ENCODE measurements at places on chromosomes 4 and X.

DNA sequence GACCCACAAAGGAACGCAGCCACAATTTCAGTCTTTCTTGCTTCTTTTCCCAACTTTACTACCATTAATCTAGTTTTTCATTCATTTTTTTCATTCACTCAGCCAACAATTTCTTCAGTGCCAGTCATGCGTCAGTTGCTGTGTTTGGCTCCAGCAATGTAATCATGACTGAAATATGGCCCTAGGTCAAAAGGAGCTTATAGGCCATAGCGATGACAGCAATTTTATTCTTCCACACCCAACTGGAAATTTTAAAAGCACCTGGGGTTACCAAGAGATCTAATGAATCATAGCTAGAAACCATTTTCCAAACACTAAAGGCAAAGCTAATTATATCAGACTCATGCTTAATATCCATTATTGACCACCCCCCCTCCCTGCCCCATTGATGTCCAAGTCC lies 29.8 kb upstream of the C1QTNF7 start:
- peaks cover 3% of the 10 kb centered on the region for H3K27me3 ChIP-seq
- no peaks in the 10 kb centered on the region for H3K4me1 ChIP-seq
- H3K4me3 ChIP-seq, result no peak overlapping the region
- no peaks in the 10 kb centered on the region for H3K36me3 ChIP-seq
- DNase-seq, result no peak

DNA sequence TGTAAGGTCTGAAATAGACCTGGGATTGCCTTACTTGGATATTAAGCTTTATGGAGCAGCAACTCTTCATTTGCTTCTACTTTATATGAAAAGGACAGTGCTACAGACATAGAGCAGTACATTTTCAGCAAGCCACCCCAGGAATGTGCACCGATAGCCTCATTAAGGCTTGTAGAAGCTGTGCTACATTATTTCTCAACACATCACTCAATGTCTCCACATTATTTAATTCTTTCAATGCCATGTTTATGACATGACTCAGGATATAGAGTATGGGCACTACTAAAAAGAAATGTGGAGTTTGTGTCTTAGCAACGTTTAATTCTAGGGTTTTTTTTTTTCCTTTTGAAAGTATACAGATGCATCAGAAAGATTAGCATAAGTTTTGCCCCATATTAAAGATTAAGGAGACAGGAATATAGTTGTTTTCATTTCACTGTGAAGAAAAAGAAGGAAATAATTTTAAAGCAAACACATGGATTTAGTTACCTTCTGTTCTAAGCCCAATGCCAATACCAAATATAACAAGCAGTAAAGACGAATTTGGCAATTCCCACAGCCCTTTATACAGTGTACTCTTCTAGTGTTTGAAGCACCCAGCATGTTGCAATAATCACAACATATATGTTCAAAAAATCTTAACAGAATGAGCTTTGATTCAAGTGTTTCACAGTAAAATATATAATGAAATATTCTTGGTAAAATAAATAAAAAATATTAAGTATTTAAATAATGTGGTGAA lies 2140.1 kb upstream of the AGA start:
- H3K36me3 ChIP-seq, result no peaks in the 10 kb centered on the region
- DNase-seq, result no peak
- no peaks in the 10 kb centered on the region for H3K4me1 ChIP-seq
- H3K4me3 ChIP-seq, result no peak overlapping the region
- no peaks in the 10 kb centered on the region for H3K27me3 ChIP-seq
- H3K27ac ChIP-seq, result no peak overlapping the region

DNA sequence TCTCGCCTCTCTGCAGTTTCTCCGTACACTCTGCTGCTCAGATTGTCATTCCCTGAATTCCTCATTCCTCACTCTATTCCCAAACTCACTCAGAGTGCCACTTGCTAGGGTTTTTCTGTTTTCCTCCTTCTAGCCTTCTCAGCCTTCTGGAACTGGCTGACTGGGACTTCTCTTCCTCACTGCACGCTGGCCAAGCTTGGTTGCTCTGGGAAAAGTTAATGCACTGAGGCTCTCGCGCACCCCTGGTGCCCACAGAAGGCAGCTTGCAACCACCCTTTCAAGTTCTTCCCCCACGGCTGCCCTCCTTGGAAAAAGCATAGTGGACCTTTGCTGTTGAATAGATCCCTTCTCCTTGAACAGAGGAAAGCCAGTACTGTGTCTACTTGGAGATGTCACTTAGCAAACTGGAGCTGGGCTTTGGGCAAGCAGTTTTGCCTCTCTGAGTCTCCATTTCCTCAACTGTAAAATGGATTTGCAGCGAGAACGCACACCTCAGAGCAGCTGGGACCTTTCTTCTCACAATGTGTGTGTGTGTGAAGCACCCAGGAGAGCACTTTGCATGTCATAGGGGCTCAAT lies 6.0 kb upstream of the CCKAR start:
- peaks cover 5% of the 10 kb centered on the region for H3K4me1 ChIP-seq
- no peaks in the 10 kb centered on the region for H3K36me3 ChIP-seq
- DNase-seq, result no peak
- no peak overlapping the region for H3K27ac ChIP-seq
- H3K27me3 ChIP-seq, result peaks cover 41% of the 10 kb centered on the region

GRCh38 chr4:149296503-149296902 lies 519.1 kb downstream of the IQCM start:
- H3K4me3 ChIP-seq, result no peak overlapping the region
- no peaks in the 10 kb centered on the region for H3K36me3 ChIP-seq
- H3K27me3 ChIP-seq, result no peaks in the 10 kb centered on the region
- DNase-seq, result no peak

Measured in progenitor cell of endocrine pancreas (in vitro differentiated cells).